ENCODE measurements at places on chromosomes 11 and 22.

GRCh38 chr11:132636523-132636922 is 895.8 kb downstream of the OPCML start:
- DNase-seq, result no peak

GRCh38 chr11:28833670-28834069 is 725.5 kb downstream of the METTL15 start:
- no peak for DNase-seq

- no peak for DNase-seq
These were observed 1.1 kb upstream of the ADM start for GRCh38 chr11:10303558-10304363.

DNA sequence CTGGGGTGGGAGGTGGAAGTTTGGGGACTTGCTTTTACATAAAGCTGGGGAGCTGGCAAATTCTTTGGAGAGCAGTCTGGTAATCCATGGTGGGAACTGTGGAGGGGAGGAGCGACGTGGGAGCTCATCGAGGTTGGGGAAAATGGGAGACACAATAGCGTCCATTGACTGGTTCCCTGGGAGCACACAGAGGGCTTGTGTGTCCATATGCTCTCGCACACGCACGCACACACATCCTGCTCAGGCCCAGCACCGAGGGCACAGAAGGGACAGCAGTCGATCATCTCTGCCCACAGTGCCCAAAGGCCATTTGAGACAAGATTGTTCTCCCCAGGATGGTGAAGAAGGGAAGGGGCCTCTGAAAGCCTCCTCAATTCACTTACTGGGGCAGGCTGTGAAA is 53.7 kb downstream of the FBXO7 start:
- no peak for DNase-seq

DNA sequence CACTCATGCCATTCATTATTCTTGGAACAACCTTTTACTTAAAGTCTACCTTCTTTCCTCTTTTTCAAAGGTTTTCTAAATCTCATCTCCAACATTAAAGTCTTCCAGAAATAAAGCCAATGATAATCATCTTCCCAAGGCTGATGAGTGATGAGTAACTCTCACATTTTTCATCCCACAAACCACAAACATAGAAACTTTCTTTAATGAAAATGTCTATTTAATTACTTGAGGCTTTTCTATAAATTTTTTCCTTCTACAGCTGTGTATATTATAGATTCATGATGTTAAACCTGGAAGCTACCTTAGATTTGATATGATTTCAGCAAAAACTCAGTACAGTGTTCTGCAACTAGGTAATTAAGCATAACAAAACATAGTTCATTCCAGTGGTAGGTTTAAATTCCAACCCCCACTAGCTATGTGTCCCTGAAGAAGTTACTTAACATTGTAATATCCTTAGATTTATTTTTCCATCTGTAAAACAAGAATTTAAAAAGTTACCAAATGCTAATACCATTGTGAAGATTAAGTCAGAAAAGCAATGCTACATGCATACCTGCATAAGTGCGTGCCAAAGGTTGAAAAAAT is 845.4 kb downstream of the KCNA4 start:
- no peak for DNase-seq

GRCh38 chr22:39567135-39567946 is 3.2 kb upstream of the CACNA1I start:
- DNase-seq, result no peak

GRCh38 chr11:14546672-14547071 is 26.5 kb upstream of the PSMA1 start:
- DNase-seq, result no peak

GRCh38 chr22:37213218-37213855 is 1.1 kb upstream of the SSTR3 start:
- DNase-seq, result no peak

GRCh38 chr22:22960307-22960706 is 72.7 kb downstream of the IGLL5 start:
- no peak for DNase-seq

Data from NCI-H187 (cell line).